ENCODE measurements at places on chromosomes 13 and 19.

GRCh38 chr13:66926200-66926850, 303.8 kb downstream of the PCDH9 start:
- no peak for DNase-seq

GRCh38 chr13:108402850-108403249, 133.3 kb downstream of the TNFSF13B start:
- no peak for DNase-seq

GRCh38 chr13:79541426-79542049, 60.6 kb downstream of the NDFIP2 start:
- no peak for DNase-seq

GRCh38 chr13:112900226-112900600, 68.8 kb upstream of the MCF2L start:
- no peak for DNase-seq

- no peak for DNase-seq
These were observed 14.7 kb downstream of the CDX2 start for GRCh38 chr13:27954406-27954851.

DNA sequence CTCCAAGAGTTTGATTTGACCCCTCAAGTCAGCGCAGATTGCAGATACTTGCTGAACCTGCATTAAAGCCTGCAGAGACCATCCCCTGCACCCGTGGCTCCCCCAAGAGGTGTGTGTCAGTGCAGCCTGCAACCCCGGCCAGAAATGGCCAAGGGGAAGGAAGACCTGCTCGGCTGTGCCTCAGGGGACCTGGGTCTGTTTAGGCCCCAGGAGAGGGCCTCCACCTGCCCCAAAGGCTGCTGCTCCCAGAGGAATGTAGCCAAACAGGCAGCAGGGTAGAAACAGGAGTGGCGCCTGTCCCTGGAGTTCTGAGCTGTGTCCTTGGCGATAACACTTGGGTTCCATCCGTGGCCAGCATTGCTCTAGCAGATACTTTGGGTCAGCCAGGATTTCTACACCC, 8.0 kb downstream of the POP4 start:
- DNase-seq: no peak

GRCh38 chr19:4234142-4234861, 5.0 kb downstream of the EBI3 start:
- DNase-seq: no peak

- DNase-seq: no peak
These were observed 22.1 kb upstream of the RASA3 start for GRCh38 chr13:114154476-114154875.

GRCh38 chr19:53624771-53625545, 6.8 kb upstream of the DPRX start:
- DNase-seq: no peak

- DNase-seq: no peak
These were observed 524.4 kb upstream of the SPRY2 start for GRCh38 chr13:80865329-80865728.

Data from activated CD4-positive, alpha-beta T cell treated with anti-CD3 and anti-CD28 coated beads for 1 hour (primary cell).